ENCODE measurements at places on chromosomes 6 and 20.

GRCh38 chr20:40416274-40416673 lies 272.8 kb downstream of the MAFB start:
- DNase-seq, result no peak

DNA sequence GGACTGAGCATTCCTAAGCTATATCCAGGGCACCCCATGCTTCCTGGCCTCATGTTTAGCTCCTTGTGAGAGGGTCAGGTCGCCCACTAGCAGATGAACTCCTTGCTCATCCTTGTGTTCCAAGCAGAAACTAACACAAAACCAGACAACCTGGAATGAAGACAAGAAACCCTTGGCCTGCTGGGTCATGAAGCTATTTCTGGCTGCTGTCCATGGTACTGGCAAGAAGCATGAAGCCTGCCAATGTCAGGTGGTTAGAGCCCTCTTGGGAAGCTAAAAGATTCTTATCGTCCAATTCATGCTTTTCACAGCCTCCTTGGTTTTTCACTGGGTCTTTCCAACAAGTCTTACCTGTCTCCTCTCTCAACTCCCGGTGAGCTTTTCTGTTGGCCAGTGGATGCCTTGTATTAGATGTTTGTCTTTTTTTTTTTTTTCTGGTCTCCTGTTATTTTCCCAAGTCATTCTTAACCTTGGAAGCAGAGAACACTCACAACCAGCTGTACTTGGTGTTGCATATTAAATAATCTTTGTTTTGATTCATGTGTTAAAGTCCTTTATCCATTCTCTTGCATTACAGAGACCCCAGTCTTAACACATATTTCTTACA lies 180.3 kb downstream of the ANKRD60 start:
- peak; percentile 80 for DNase-seq

DNA sequence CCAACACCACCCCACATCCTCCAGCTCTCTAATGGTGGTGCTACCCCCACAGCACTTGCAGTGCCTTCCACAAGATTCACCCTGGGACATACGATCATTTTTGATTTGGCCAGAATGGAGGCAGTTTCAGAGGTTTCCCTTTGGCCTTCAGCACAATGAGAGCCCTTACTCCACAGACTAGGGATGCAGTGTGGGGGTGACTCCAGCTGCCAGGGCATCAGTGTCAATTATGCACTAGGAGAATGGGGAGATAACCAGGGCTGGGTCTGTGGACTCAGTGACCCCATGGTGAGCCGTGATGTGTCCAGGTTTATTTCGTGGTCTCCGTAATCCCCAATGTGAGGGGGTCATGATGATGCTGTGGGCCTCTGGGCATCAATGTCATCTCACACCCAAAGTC lies 31.5 kb upstream of the MICB start:
- no peak for DNase-seq

DNA sequence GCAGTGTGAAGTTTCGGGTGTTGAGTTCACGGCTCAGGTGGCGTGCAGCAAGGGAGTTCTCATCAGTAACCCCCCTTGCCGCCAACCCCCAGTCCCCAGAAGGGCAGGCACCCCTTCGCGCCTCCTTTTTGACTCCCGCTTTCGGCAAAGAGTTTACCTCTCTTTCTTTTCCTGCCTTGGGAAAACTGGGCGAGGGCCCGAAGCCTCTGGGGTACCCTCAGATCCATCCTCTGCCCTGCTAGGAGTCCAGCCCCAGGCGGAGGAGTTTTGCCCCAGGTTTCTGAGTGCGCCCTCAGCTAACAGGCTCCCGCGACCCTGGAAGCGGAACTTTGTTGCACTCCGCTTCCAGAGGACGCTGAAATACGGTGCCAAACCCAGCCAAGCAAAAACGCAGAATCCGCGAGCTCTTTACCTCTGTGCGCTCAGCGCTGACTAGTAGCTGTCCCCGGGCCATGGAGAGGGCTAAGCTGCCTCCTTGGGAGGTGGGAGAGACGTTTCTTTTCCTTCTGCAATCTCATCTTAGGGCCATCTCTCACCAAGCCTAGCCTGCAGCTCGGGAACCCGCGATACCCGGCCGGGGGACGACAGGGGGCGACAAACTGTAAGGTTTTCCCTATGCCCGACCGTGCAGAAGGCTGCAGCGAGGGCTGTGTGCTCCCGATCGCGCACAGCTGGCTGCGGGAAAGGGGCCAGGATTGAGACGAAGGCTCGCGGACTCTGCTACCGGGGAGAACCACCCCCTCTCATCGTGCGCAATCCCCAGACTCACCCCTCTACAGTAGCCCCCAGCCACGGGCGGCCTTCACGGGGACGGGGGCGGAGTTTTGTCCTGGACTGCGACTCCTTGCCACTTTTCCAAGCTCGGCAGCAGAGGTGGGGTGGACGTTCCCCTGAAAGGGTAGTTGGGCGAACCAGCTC lies 2.7 kb upstream of the PAX1 start:
- DNase-seq, result peak; percentile 89

GRCh38 chr6:14380901-14381828 lies 263.6 kb downstream of the CD83 start:
- DNase-seq, result no peak

DNA sequence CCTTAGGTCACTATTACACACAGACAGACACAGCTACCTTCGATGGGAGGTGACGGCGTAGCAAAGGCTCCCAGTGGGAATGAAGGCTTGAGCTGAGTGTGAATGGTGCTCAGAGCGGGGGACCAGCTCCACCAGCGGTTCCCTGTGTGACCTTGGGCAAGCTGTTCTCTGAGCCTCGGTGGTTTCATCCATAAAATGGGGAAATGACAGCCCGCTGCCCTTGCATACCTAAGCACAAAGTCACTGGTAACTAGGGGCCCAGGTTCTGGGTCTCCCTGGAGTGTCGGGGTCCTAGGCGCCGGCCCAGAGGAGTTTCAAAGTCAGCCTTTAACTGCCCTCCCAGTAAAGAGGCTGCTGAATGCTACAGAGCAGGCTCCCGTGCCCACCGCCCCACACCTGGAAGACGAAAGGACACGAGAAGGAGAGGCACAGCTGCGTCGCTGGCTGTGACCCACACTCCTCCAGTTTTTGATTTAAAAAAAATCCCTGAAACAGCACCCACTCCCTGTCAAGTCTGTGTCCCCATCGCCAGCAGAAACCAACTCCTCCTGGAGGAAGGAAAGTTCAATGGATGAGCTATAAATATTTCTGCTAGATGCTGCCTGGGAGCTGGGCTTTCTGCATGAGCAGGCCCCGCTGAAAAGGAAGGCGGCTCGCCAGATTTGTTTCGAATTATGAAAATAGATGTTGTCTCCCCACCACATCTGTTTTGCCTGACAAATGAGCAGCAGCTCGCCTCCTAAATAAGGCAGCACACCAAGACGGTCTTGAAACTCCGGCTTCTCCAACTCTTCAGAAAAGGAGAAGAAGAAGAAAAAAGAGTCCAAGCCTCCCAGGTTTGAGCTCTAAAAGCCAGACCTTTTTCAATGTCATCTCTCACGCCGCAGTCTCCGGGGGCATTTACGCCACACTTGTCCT lies 27.4 kb downstream of the PMEPA1 start:
- DNase-seq, result no peak

- no peak for DNase-seq
Observed at GRCh38 chr20:3156811-3157619, 2.6 kb downstream of the FASTKD5 start.

GRCh38 chr20:57425150-57426013 lies 34.2 kb downstream of the RBM38 start:
- DNase-seq, result no peak

- DNase-seq, result no peak
Observed at GRCh38 chr6:37699138-37699766, 1.6 kb upstream of the MDGA1 start.

GRCh38 chr20:3887876-3888620 lies 1.1 kb upstream of the PANK2 start:
- no peak for DNase-seq

DNA sequence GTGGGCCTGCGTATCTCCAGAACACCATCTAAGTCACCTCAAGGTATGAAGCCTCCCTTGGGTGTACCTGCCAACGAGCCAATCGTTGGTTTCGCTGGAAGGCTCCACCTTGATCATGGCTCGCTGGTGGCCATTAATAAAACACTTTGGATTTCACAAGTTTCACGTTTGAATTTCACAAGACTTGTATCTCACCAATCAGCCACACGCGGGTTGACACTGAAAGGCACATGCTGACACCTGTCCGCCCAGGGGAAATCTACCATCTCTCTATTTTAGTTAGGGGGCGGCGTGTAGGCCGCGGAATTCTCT lies 586 bp upstream of the HMGA1 start:
- DNase-seq, result peak; percentile 39

- DNase-seq, result no peak
Observed at GRCh38 chr20:1702855-1703254, 45.3 kb upstream of the SIRPG start.

DNA sequence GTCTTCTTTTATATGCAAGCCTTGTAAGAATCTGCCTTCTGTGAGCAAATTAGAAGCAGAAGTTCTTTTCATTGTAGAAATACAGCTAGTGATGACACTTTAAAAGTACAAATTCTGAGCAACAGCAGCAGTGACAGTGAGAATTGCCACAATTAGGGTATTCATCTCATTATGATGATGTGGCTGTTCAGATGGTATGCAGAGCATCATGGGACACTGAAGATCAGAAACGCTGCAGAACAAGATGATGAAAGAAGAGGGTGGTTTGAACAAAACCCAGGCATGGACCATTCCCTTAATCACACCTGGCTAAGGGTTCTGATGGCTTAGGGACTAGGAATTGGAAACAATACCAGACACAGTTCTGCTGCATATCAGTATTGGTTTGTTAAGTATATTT lies 312.7 kb upstream of the TBX18 start:
- no peak for DNase-seq

DNA sequence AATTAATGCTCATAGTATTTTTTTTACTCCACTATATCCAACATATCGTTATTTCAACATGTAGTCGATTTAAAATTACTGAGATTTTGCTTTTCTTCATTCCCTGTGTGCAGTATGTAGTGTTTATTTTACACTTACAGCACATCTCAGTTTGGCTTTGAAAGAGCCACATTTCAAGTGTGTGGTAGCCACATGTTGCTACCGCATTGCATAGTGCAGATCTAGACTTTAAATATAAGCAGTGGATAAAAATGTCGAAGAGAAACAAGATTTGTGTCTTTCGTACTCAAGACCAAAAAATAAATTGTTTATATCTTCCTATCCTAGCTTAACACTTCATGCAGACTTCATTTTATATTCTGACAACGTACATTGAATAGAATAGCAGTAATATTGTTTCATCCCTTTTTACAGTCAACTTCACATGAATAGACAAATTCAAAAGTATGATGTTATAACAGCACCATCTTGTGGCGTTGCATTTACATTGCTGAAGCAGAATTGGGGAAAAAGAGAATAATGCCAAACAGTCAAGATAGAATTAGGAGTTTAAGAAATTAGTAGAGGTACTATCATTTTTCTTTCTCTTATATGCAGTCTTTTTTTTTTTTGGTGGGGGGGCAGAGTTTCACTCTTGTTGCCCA lies 29.9 kb downstream of the FBXO5 start:
- peak; percentile 66 for DNase-seq

DNA sequence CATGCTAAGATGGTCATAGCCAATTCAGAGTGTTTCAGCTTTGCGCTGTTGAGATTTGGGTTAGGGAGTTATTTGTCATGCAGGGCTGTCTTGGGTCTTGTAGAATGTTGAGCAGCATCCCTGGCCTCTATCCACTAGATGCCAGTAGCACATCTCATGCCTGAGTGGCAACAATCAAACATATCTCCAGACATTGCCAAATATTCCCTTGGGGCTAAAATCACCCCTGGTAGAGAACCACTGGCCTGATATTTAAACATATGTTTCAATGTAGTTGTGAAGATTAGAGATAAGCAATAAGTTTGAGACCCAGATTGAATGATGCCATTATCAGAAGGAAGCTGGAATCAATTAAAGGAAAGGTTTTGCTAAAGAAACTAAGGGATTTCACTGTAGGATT lies 463.3 kb downstream of the DOK5 start:
- DNase-seq, result no peak
